ENCODE measurements at places on chromosomes 1 and 21. TPM values are rescaled to one million over a fixed set of nuclear protein-coding genes. Genes with fewer than 3 reads are reported as not detected.

TNFRSF1B gene
- total RNA-seq, result 7.3 TPM

IL6R gene
- 17.5 TPM for total RNA-seq

CBR3 gene
- 25.5 TPM for total RNA-seq

LCE2B gene
- not detected for total RNA-seq

AADACL3 gene
- total RNA-seq, result not detected

SZRD1 gene
- 125 TPM for total RNA-seq

CRP gene
- not detected for total RNA-seq

ORC1 gene
- 13.3 TPM for total RNA-seq

ATXN7L2 gene
- 2.8 TPM for total RNA-seq

LRRC53 gene
- total RNA-seq, result not detected

All from Caki2 (cell line).